GM23248 (cell line): ENCODE measurements at places on chromosomes 3 and 15. TPM values are rescaled to one million over a fixed set of nuclear protein-coding genes. Genes with fewer than 3 reads are reported as not detected.

- DNase-seq: no peak
These were observed 9.6 kb upstream of the FAM107A start for GRCh38 chr3:58586776-58587192.

- DNase-seq: no peak
These were observed 3.0 kb upstream of the BFSP2 start for GRCh38 chr3:133396906-133397305.

GRCh38 chr3:169146866-169147237 is 516.7 kb downstream of the MECOM start:
- DNase-seq: peak; percentile 55

Gene C3orf62
- total RNA-seq: 0.25 and 2.9 TPM in 2 replicates

Gene LSMEM2
- not detected in 2 replicates for total RNA-seq

Gene FSTL1
- total RNA-seq: 4,171 and 4,244 TPM in 2 replicates

DNA sequence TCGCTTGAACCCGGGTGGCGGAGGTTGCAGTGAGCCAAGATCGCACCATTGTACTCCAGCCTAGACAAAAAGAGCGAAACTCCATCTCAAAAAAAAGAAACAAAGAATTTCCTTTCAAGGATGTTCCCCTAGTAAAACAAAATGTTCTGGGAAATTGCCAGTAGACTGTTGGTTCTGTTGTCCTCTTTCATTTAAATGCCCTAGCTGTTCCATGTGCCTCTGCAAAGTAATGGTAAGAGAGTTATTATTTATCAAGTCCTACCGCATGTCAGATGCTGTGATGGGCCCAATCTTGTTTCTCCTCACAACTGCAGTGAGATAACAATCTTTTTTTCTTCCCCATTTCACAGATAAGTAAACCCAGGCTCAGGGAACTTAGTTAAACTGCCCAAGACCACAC is 254.3 kb upstream of the TPM1 start:
- no peak for DNase-seq

Gene RHOV
- total RNA-seq: not detected in 2 replicates

GRCh38 chr3:47661121-47661752 is 82.6 kb upstream of the CSPG5 start:
- DNase-seq: peak; percentile 87

GRCh38 chr15:58043192-58043903 is 22.2 kb downstream of the ALDH1A2 start:
- peak; percentile 65 for DNase-seq

- DNase-seq: no peak
These were observed 37.4 kb downstream of the TFRC start for GRCh38 chr3:196044513-196044912.

GRCh38 chr3:14837878-14838258 is 19.1 kb downstream of the FGD5 start:
- no peak for DNase-seq

- no peak for DNase-seq
These were observed 26.3 kb upstream of the TMEM45A start for GRCh38 chr3:100465892-100466777.

DNA sequence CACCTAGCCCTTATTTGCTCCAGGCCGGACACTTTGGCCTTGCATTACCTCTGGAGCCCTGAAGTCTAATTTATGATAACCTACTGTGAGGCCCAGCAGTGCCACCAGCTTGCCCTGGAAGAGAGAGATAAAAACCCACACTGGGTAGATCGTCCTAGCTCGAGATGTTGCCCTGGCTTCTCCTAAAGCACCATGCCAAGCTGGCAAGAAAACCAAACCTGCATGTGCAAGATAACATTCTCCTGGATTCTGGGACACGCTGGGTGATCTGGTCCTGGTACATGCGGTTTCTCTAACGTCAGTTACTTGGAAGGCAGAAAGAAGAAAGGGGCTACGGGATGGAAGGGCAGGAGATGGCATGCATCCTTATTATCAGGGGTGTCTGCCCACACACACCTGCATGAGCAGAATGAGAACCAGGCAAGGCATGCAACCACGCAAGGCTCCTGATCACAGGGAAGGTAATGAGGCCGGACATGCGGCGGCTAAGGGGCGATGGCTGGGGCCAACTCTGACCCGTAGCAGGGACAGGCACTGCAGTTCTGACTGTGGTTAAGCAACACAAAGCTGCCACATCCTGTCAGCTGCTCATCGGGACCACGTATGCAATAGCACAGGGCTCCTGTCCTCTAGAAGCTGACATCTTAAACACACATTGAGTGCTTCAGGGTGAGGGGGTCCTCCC is 73.0 kb downstream of the OXNAD1 start:
- DNase-seq: no peak

GRCh38 chr3:114848643-114849350 is 298.3 kb downstream of the ZBTB20 start:
- no peak for DNase-seq

GRCh38 chr15:57213862-57214261 is 162.4 kb upstream of the CGNL1 start:
- DNase-seq: peak; percentile 58

GRCh38 chr3:105527535-105527934 is 160.8 kb downstream of the ALCAM start:
- no peak for DNase-seq

DNA sequence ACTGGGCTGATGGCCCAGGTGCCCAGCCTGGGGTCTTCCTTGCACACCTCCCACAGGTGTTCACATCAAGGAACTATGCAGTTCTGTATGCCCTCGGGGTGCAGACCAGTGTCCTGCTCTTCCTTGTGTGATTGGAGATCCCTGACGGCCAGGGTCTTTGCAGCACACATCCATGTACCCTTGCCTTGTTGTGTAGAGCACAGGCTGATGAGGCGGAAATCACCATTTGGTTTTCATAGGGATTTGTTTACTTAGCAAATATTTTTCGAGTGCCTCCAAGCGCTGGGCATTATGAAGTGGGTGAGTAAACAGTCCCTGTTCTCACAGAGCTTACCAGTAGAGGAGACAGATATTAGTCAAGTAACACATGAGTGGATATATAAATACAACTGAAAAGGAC is 209.3 kb upstream of the UMPS start:
- DNase-seq: peak; percentile 10

- DNase-seq: peak; percentile 70
These were observed 44.8 kb upstream of the RPS17 start for GRCh38 chr15:82585072-82585471.

DNA sequence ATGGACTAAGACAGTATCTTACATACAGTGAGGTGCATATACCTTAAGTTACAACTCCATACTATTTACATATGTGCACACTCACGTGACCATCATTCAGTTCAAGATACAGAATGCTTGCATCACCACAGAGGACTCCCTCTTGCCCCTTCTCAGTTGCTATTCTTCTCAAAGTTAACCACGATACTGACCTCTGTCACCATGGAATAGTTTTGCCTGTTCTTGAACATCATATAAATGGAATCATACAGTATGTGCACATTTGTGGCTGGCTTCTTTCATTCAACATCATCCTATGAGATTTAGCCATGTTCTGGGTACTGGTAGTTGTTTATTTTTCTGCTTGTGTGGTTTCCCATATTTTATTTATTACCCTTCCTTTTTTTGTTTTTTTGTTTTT is 10.4 kb upstream of the ZSCAN2 start:
- no peak for DNase-seq

DNA sequence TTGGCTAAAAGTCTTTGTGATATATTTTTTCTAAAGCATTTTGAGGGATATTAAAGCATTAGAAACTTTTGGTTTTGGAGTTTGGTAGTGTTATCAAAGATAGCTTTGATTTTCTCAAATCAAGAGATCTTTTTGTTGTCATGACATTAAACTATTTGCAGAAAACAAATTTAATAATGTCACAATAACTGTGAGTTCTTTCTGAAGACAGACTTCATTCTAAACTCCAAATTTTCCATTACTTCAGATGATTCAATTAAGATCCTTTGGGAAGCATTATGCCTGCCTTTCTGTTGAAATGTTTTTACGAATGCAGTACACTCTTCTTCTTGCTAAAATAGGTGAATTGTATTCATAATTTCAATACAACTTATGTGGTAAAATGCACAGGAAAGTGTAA is 145.4 kb downstream of the ALCAM start:
- no peak for DNase-seq

DNA sequence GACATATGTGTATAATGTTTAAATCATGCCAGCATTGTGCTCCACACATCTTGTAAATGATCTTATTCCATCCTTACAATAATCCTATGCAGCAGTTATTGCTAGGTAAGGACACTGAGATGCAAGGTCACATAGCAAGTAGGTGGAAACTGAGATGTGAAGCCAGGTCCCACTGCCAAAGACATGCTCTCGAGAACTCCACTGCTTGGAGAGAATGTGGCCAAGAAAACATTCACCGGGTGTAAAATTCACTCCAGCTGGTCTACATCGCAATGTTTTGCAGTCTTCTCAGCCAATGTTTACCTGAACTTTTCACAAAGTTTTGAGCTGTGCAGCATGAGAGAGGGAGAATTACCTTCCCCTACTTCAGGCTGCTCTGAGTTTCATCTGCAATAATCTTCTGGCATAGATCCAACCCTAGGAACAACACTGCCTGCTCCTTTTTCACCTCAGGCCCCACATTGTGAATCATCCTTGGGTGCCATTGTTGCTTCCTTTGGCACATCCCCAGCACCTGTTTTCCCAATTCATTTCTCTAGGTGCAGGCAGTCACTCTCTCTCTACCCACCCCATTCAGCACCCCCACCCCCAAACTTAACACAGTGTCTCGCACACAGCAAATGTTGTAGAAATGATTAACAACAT is 53.5 kb upstream of the PRTG start:
- peak; percentile 33 for DNase-seq

DNA sequence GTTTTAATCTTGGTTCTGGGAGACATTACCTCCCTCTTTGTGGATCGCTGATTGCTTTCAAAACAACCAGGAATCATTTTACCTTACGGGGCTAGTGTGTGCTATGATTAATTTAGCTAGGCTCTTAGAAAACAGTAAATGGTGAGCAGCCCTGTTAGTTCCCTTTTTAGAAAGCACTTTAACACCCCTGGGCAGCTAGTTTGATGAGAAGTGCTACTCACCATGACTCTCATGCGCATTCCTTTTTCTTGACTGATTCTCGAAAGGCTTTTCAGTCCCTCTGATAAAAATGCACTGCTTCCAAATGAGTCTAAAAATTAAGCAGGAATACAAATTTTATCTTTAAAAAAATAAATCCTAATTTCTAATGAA is 75.3 kb upstream of the LEKR1 start:
- DNase-seq: peak; percentile 89

Gene ATP13A5
- not detected in 2 replicates for total RNA-seq

DNA sequence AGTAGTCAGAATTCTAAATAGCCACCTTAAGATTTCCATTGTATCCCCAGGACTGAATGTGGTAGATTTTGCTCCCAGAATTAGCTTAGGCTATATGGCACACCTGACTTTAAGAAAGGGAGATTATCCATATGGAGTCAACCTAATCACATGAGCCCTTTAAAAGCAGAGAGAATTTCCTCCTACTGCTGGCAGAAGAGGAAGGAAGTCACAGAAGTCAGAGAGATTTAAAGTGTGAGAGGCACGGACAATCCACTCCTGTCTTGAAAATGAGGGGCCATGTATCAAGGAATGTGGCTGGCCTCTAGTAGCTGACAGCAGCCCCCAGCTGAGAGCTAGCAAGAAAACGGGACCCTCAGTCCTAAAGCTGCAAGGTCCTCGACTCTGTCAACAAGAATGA is 26.8 kb downstream of the LRRC31 start:
- no peak for DNase-seq

DNA sequence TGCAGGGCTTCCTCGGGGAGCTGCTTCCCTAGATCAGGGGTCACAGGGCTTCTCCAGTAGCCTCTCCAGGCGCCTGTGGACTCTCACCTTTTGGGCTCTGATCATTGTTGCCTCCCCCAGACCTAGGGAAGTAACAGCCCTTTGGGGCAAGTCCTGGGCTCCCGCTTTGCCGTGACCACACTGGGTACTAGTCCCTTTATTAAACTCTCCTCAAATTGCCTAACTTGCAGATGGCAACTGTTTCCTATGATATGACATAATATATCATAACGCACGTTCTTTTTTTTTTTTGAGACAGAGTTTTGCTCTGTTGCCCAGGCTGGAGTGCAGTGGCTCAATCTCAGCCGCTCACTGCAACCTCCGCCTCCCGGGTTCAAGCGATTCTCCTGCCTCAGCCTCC is 17.9 kb upstream of the NRROS start:
- no peak for DNase-seq

Gene PAQR9
- not detected in 2 replicates for total RNA-seq

- peak; percentile 12 for DNase-seq
These were observed 5.8 kb downstream of the ACKR2 start for GRCh38 chr3:42814914-42815507.

- no peak for DNase-seq
These were observed 8.0 kb upstream of the PLXND1 start for GRCh38 chr3:129614435-129614834.

DNA sequence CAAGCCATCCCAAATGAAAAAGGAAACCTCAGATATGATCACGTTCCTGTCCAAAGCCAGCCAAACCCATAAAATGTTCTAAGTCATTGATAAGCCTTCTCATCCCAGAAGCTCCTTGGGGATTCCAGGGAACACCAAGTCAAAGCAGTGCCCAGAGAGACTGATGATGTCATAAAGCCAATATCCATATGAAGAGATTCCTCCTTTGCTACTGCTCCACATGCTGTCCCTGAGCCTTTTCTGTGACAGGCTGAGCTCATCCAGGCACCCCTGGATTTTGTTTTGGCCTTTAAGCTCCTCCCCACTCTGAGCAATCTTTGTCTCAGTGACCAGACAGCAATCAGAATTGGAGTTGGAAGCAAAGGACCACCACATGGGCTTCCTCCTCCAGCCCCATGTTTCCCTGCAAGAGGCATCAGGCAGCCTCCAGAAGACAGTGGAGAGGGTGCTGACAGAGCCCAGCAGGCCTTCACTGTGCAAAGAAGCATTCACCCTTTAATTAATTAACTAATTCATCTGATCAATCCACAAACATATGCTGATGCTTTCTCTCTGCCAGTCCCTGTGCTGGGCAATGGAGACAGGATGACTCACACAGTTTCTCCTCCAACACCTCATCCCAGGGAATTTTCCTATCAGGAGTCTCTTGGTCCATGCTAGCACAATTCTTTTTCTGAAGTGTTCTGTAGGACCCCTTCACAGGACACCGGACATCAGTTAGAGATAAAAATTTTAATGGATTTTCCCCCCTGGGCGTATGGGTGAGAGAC is 25.0 kb downstream of the MEX3B start:
- peak; percentile 24 for DNase-seq

GRCh38 chr3:12041446-12042041 is 37.4 kb downstream of the SYN2 start:
- DNase-seq: no peak

Gene SI
- not detected in 2 replicates for total RNA-seq

Gene WNT5A
- 281 and 298 TPM in 2 replicates for total RNA-seq

- DNase-seq: no peak
These were observed 121.0 kb downstream of the PDZRN3 start for GRCh38 chr3:73503781-73504180.

Gene NEK11
- 15.9 and 18.5 TPM in 2 replicates for total RNA-seq

Gene HTD2
- total RNA-seq: 5.4 and 9.6 TPM in 2 replicates

- DNase-seq: peak; percentile 22
These were observed 547 bp downstream of the NUP210 start for GRCh38 chr3:13419505-13420044.

GRCh38 chr3:69907554-69907953 is 92.0 kb upstream of the SAMMSON start:
- no peak for DNase-seq

Gene SAXO2
- not detected in 2 replicates for total RNA-seq

Gene SMAD6
- total RNA-seq: 24.0 and 32.9 TPM in 2 replicates
